SIG-M5 (cell line): ENCODE measurements at places on chromosomes 7 and 10.

DNA sequence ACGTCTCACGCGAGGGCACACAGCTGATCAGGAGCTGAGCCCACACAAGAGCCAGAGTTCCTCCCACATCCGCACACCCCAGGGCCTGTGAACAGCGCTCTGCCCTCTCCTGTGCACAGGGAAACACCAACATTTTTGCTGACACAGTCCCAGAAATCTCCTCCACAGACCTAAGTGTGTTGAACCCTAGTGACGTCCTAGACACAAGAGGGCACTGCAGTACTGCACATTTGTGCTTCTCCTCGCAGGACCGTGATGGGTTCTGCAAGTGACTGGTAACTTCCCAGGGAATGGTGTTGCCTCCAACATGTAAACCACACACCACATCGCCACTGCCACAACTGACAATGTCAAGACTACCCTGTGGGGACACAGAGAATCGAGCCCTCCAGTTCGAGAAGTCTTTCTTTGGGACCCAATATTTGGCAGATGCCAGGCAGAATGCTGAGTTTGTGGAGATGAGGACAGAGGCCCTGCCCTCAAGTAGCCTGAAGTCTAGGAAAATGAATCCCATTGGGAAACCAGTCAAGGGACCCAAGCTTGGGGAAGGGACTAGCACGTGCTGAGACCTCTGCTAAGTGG lies 170.3 kb downstream of the PAXIP1 start:
- DNase-seq: no peak

DNA sequence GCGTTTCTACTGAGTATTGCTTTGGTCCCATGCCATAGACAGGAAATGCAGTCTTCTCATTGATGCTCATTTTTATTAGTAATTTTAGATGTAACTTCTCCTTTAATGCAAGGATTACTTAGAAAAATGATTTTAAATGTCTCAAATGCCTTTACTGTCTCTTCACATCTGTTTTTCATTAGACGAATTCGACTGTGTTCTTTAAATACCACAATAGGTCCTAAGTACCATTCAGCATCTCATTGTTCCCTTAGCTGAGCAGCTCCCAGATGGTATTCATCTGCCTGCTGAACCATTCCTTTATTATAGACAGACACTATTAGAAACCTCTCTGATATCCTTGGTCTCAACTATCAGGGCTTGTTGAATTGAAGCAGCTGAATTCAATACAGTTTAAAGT lies 113.6 kb downstream of the LSMEM1 start:
- no peak for DNase-seq

DNA sequence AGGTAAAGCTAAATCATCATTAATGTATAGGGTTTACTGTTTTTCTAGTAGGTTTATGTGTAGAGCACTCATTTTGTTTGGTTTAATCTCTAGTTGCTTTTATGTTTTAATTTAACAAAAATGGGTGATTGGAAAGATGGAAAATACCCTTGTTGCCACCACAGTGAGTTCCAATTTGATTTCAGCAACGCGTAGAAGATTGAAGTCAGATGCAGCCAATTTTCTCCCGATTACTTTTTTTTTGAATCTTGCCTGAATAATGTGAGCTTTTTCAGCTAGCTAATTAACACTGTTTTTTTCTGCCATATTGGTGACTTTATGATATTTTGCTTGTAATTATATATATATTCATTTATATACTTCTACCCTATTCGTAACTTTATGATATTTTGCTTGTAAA lies 293.8 kb downstream of the SDK1 start:
- no peak for DNase-seq

- no peak for DNase-seq
Measured at GRCh38 chr10:120891365-120891764, 40.2 kb downstream of the WDR11 start.

DNA sequence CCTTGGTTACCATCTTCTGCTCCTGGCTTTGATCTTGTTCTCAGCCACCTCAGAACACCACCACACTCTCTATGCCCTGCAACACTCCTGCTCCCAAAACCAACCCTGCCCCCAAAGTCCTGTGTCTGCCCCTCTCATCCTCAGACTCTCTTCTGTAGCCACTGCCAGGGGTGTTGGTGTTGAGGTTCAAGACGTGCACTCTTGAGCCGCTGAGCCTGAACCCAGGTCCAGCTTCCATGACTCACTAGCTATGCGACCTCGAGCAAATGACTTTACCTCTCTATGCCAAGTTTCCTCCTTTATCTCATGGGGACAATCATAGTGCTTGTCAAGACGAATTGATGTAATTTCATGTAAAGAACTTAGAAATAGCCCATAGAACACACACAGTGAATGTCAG lies 840 bp upstream of the ATP6V0A4 start:
- no peak for DNase-seq
